ENCODE measurements at places on chromosomes 2 and 18.
A peak's percentile ranks its signal among the peaks of the same experiment; 100 is the strongest.

GRCh38 chr2:235390108-235390815, 103.6 kb upstream of the AGAP1 start:
- DNase-seq: no peak

DNA sequence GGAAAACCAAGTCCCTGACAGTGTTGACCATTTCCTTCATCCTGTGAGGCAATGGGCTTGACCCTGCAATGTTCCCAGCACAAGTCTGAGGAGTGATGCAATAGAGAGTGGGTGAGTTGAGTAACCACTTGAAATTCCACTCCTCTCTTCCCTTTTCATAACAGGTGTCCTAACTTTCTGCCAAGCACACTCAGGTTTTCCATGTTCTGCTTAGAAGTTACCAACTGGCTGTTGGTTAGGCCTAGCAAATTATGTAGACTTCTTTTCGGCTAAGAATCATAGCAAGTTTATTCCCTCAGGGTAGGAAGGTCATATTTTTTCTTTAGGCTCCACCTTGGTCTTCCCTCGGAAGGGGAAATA, 11.5 kb downstream of the GNLY start:
- no peak for DNase-seq

GRCh38 chr2:163175294-163175693, 336.7 kb upstream of the KCNH7 start:
- DNase-seq: no peak

GRCh38 chr2:240957656-240958365, 40.6 kb upstream of the SNED1 start:
- DNase-seq: no peak

DNA sequence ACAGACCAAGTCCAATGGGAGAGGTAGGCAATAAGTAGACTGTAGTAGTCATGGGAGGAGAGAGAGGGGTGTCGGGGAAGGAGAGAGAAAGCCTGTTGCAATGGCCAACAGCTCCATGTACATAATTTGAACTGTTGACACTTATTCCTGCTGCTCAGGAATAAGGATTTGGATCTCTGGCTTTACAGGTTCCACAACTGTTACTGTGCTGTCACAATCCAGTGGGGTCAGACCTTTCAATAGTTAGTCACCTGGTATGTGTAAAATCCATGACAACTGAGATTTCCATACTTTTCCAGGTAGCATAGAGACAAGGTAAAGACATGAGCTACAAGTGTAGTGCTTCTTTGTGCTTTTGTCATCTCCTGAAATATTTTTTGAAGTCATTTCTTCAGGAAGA, 47.5 kb upstream of the RIOK3 start:
- DNase-seq: no peak

DNA sequence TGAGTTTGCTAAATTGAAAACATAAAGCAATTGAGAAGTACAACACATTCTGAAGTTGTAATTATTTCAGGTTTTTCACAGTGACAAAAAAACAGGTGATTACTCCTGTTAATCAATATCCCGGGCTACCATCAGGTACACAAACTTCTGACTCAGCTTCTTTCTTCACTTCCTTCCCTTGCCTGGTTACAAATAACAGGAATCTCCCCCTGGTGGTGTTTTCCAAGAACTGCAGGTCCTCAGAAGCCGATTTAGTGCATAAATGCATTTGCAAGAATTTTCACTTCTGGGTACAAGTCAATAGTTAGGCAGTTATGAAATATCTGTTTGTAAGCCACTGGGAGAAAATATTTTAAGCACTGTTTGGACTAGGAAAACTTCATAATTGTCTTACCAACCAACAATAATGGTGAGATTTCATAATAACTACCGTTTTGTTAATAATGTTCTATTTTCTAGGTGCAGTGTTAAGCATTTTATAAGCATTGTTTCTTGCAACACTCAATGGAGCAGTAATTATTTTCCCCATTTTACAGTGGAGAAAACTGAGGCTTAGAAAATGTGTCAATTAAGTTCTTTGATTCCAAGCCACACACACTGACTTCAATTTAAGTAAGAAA, 12.4 kb upstream of the GMCL1 start:
- DNase-seq: peak; percentile 72

GRCh38 chr2:128016620-128017019, 11.2 kb downstream of the SAP130 start:
- DNase-seq: no peak

GRCh38 chr2:241808051-241808720, 807 bp upstream of the NEU4 start:
- no peak for DNase-seq

GRCh38 chr2:48251437-48252148, 278.4 kb upstream of the STON1 start:
- DNase-seq: no peak

- no peak for DNase-seq
Observed at GRCh38 chr18:68548904-68549870, 165.7 kb downstream of the TMX3 start.
